WTC11 (cell line): ENCODE measurements at places on chromosomes 4 and X.
A peak's percentile ranks its signal among the peaks of the same experiment; 100 is the strongest.

DNA sequence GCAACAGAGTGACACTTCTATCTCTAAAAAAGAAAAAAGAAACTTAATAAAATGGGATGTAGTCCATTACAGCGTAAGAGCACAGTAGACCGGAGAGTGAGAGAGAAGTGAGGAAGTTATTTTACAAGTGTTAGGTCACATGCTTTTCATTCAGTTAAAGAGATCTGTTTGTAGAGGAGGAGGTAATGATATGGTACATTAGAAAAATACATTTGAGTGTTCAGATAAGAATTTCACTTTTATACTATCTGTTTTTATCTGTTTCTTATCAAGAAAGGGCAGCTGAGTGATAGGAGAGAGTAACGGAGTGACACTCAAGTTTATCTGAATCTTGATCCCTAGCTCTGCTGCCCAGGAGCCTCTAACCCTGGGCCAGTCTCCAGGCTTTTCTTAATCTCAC, 38.9 kb downstream of the FNIP2 start:
- DNase-seq, result no peak

DNA sequence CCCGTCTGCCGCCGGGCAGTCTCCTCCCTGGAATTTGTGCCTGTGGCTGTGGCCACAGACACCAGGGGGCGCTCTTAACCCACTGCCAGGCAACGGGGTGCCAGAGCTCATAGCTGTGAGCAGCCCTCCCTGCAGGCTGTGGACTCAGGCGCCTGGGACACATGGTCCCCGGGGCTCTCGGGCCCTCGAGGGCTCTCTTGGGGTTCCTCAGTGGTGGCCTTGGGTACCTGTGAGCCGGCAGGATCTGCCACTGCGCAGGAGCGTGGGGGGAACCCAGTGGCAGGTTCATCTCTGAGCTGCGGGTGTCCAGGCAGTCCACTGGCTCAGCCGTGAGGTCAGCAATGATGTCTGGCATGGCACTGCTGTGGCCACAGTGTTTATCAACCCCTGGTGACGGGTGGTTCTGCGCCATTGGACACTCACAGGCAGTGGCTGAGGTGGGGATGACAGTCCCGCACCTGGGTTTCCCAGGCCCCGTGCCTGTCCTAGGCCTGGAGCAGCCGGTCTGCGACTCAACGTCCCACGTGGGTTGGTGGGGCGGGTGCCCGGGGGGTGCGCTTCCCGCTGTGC, 37.2 kb downstream of the PCGF3 start:
- DNase-seq, result peak; percentile 85

- DNase-seq, result no peak
Measured at GRCh38 chrX:56233100-56233499, 944 bp downstream of the KLF8 start.

DNA sequence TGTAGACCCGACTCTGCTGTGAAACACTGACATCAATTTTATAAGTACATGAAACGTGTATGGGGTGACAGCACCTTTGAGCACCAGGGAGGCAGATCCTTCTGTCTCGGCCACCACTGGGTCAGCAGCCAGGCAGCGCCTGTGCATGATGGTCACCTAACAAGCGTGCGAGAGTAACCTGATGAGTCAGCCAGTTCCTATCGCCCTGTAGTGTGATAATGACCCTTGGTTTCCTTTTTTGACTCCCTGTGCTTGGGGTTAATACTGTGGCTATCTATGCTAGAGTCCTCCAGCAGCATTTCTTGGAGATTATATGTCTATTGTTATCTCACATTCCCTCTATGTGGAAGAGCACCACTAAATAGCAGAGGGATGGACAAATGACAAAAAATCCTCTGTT, 101.6 kb downstream of the NPNT start:
- no peak for DNase-seq

DNA sequence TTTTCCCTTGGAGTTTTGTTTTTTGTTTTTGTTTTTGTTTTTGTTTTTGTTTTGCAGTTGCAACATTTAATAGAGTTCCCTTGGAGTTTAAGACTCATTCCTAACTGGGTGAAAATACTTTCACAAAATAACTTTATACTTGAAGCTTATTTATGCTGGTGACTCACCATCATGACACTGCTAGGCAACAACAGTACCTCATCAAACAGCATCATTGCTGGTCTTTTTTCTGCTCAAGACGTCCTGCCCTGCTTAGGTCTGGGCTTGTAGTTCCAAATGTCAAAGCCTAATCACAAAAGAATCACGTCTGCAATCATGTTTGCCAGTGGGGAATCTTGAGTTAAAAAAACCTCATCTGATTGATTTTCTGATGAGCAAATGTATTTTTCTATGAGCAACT, 105.7 kb upstream of the PRPS2 start:
- no peak for DNase-seq

DNA sequence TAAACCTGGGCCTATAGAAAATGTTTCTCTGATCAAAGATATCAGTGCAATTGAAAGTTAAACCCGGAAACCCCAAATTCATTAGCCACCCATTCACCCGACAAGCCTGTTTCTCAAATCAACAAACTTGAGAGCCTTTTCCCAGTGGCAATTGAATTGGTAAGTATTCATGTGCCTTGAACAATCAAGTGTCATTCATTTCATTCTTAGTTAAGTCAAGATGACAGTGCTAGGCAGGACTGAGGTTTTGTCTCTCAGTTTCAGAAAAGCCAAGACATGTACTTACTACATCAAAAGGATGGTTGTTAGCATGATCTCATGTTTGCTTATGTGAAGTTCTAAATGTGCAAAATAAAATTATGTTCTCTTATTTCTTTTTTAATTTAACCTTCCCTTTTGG, 32.3 kb downstream of the CC2D2A start:
- DNase-seq, result no peak

- no peak for DNase-seq
Measured at GRCh38 chr4:56480691-56481090, 13.3 kb downstream of the SRP72 start.

- DNase-seq, result no peak
Measured at GRCh38 chr4:83758285-83758684, 222.4 kb downstream of the GPAT3 start.

- no peak for DNase-seq
Measured at GRCh38 chr4:55086578-55086977, 38.8 kb downstream of the KDR start.

- DNase-seq, result no peak
Measured at GRCh38 chr4:185108669-185109068, 34.4 kb upstream of the SLC25A4 start.

DNA sequence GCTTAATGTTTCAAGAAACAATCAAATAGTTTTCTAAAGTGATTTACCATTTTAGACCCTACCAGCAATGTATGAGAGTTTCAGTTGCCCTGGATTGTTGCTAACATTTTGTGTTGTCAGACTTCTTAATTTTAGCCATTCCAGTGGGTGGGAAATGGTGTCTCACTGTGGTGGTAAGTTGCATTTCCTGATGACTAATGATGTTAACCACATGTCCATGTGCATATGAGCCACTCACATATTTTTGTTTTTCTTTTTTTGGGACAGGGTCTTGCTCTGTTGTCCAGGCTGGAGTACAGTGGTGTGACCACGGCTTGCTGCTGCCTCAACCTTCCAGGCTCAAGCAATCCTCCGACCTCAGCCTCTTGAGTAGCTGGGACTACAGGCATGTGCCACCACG, 48.3 kb downstream of the MED28 start:
- no peak for DNase-seq

- DNase-seq, result no peak
Measured at GRCh38 chr4:112664611-112665010, 27.7 kb downstream of the LARP7 start.

- DNase-seq, result no peak
Measured at GRCh38 chr4:136558940-136559494, 973.3 kb downstream of the PCDH18 start.

DNA sequence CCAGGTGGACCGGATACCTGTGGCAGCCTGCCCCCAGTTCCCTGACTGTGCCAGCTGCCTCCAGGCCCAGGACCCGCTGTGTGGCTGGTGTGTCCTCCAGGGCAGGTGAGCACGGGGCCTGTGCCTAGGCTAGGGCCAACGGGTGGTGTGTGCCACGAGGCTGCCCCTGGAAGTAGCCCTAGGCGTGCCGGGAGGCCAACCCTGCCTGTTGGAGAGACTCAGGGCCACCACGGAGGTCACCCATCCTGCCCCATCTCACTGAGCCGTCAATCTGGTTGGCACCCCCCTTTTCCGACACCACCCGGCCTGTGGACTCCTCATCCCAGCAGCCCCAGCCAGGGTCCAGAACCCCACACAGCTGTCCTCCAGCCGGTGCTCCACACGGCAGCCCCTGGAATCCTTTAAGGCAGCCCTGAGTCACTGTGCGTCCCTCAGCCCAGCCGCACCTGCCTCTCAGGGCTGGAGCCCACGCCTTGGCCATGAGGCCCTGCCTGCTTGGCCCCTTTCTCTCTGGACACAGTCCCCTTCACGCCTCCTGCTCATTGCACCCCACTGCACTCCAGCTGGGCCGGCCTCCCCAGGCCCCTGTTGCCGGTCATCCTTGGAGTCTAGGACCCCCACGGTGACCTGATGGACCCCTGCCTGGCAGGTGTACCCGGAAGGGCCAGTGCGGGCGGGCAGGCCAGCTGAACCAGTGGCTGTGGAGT, 5.3 kb downstream of the PLXNB3 start:
- DNase-seq, result no peak

DNA sequence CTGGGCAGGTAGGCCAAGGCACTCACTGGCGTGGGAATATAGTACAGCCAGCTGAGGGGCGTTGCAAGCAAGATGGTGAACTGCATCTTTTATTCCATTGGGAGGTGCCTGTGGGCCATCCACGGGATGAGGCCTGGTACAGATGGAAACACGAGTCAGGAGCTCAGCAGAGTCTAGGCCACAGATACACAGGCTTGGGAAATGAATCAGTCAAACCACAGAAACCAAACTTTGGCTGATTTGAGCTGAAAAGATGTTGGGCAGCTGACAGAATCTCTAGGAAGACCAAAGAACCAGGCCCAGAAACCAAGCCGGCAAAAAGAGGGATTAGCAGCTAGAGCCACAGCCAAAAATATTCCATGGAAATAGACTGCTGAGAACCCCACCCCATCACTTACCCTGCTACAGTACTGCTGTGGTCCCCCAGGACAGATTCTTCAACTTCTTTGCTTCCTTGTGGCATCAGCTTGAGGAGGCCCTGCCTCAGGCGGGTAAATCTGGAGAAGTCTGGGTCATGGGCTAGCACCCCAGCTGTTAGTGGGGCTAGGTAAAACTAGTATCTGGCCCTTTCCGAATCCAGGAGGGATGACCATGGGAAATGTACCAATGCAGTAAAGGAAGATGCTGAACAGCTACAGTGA, 75.4 kb downstream of the TMEM131L start:
- no peak for DNase-seq

GRCh38 chr4:8850074-8850829, 21.4 kb downstream of the HMX1 start:
- DNase-seq, result no peak

DNA sequence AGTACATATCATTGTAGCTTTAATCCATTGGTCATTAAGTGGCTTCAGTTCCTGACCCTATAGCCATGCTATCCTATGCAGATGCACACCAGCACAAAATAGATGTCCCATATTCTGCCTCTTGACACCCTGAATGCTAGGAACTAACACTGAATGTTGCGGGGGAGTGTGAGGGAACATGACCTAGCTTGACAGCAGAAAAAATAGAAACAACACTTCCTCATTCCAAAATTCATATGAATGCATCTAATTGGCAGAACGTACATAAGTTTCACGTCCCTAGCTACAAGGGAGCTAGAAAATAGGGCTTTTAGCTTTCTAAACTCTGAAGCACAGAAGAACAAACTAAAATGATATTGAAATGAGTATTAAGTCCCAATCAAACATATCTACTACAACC, 14.4 kb upstream of the DCAF8L1 start:
- no peak for DNase-seq

DNA sequence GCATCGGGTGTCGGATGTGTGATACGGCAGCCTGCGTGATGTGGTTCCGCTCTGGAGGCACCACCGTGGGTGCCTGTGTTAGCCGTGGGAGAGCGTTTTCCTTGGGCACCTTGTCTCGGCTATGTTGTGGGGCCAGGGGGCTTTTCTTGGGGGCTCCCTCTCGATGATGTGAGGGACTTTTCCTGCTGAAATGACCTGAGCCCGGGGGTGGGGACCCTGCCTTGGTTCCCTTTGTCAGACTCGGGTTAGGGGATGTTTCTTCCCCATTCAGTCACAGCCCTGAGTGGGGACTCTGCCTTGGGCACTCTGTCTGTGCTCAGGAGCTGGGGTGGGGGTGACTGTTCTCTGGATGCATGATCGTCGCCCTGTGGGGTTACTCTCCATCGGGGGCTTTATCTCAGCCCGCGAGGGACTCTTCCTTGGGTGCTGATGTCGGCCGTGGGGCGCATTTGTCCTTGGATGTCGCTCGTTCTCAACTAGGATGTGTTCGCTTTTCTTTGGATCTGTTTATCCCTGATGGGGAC, 26.7 kb downstream of the CT45A3 start:
- DNase-seq, result no peak

DNA sequence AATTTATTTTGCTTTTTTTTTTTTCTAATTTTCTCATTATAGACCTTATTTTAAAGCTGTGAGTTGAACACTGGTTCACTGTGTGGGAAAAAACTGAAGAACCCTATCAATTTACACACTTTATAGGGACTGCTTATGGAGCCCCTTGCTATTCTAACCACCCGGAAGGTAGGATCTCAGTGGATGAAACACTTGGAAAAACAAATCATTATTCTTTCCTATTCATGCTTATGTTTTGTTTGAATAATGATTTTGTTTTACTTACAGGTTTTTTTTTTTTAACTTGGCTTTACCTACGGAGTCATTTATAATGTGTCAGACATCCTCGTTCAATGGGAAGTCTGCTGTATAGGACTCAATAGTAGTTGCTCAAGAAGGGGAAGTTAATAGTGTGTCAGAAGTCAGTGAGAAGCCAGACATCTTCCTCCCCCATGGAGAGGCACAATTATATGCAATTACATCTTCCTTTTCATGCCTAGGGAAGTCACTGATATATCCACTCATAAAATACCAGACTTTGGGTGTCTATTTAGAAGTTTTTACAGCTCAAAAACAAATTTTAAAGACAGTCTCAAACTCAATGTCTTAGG, 113.2 kb downstream of the ARSF start:
- DNase-seq, result no peak

DNA sequence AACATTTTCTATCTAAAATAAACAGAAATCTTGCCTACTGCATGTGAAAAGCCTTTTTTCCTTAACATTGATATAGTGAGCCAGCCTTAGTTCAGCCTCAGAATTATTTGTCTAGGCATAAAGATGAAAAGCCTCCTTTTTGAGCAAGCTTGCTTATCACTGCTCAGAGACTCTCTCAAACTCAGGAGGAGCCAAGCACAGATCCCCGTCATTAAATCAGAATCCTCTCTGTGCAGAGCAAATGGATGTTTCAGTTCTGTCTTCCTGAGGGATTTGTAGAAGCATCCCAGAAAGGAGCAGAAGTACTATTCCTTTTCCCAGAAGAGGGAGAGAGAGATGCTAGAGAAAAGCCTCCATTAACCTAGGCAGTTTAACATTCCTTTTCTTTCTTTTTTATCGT, 186.9 kb upstream of the LNX1 start:
- no peak for DNase-seq

DNA sequence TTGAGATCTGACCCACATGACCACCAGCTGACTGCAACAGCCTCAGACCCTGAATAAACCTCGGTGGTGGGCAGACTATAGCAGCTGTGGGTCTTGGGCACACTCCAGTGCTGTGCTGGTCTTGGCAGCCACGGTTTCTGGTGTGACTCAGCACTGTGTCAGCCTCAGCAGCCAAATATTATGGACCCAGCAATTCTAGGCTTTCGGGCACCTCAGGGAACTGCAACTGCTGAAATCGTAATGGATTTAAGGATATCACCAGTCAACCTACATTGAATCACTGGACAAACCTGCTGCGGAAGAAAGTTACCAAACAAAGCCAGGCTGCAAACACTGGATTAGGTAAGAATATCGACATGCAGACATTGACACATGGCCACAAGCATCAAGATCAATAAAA, 10.5 kb upstream of the UBE2NL start:
- no peak for DNase-seq

- no peak for DNase-seq
Measured at GRCh38 chr4:155805016-155805415, 46.2 kb downstream of the GUCY1B1 start.
